GM13977 (cell line): ENCODE measurements at places on chromosomes 6 and 20.

DNA sequence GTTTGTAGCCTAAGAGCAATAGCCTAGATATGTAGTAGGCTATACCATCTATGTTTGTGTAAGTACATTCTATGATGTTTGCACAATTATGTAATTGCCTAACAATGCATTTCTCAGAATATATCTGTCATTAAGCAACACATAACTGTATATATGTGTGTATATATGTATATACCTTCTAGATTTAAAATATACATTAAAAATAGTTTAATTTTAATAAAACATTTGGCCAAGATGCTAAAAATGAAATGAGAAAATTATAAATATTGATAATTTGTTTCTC lies 20.6 kb downstream of the SESN1 start:
- DNase-seq: no peak

- DNase-seq: no peak
Measured at GRCh38 chr6:50096296-50096695, 46.6 kb upstream of the DEFB112 start.

GRCh38 chr20:38402816-38403215 lies 32.3 kb downstream of the SNHG17 start:
- no peak for DNase-seq

GRCh38 chr6:111119571-111120329 lies 32.4 kb downstream of the SLC16A10 start:
- DNase-seq: no peak

DNA sequence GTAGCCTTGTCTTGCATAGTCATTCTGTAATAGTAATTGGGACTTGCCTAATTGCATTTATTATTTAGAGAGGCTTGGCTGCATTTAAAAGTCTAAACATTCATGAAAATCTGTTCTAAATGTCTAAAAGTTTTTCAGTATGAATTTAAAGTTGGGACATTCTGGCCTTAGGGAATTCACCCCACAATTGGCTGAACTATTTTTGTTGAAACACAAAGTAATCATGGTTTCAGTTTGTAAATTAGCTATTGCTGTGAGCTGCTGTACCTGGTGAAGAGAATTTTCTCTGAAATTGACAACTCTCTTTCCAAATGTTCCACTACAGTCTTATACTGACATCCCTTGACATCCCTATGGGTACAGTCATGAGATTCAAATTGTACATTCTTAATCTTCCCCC lies 253.0 kb downstream of the FARS2 start:
- peak; percentile 50 for DNase-seq

GRCh38 chr20:19750907-19751636 lies 7.0 kb upstream of the RIN2 start:
- peak; percentile 24 for DNase-seq

DNA sequence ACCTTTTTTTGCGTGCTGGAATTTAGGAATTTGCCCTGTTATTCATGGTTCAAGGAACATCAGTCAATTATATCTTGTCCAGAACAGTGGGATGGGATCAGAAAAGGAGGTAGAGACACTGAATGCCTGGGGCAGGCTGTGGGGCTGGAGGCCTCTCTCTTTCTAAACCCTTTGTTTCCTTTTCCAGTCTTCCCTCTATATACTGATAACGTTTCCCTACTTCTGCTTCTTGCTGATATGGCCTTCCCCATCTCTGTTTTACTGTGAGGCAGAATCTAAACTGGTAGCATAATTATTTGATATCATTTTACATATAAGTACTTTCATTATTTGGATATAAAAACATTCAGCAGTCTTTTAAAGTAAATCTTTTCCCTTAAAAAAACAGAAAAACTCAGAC lies 67.5 kb downstream of the DNAH8 start:
- no peak for DNase-seq

DNA sequence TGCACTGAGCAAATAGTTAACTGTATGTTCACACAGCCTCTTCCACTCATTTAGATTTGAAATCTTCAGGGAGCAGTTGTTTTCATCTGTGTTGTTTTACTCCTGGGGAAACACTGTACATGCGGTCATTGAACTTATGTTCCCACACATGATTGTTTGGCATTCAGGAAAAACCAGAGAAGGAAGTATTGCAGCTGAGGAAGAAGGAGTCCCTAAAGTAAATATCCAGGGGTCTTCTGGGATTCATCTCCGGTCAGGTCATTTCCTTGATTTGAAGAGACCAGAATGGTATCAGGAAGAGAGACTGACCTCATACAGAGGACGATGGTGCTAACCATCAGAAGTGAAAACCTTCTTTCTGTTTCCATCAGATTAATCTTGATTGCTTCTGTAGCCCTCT lies 52.5 kb downstream of the DCBLD1 start:
- no peak for DNase-seq

DNA sequence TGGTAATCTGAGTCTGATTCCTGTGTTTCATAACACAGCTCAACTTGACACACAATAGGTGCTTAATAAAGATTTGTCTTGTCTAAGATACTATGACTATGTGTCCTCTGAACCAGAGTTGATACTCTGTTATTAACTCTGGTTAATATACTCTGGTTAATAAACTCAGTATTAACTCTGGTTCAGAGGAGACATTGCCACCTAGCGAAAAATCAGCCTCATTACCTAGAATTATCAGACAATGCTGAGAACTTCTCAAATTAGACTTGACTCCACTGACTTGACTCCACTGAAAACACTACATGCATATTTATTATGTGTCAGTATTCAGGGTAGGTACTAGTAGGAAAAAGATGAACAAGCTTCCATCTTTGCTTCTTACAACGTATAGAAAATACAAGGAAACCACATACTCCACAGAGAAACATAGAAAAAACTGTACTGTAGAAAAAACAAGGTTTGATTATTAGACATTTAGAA lies 73.9 kb downstream of the AHI1 start:
- peak; percentile 34 for DNase-seq

DNA sequence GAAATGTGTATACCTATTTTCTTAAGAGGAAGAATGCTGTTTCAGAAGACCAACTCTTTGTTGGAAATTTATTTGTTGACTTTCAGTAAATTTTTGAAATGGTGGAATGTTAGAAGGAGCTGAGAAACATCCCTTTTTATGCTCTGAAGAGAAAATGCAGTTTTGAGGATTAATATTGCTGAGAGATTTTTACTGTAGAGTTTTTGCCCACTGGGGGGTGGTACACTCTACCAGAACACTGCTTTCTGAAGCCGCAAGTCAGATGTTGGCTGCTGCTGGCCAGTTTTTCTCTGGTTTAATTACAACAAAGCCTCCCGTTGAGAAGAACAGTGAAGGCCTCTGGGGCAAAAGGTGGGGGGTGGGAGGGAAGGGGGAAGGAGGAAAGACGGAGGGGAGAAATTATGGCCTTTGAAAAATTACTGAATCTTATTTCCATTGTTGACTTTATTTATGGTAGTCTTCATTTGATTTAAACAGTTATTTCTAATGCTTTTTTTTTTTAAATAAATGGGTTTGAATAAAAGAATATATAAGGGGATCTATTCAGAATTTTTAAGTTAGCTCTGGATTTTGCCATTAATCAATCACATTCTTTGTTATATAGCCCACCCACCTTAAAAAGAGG lies 3.0 kb downstream of the FLRT3 start:
- DNase-seq: no peak

DNA sequence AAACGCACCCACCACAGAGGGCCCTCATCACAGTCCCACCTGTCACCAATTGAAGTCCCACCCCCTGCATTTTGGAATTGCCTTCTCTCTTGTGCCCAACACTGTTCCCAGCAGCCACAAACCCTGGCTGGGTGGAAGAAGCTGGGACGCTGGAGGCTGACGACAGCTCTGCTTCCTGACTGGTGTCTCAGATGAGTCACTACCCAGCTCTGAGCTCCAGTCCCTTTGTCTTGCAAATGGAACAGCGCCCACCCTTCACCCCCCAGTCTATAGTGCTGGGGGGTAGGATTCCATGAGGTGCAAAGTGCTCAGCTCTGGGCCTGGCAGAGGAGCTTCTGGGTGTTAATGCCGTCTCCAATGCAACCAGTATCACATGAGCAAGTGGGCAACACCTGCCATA lies 85.3 kb downstream of the DLGAP4 start:
- no peak for DNase-seq

GRCh38 chr6:21489826-21490225 lies 103.7 kb upstream of the SOX4 start:
- no peak for DNase-seq

DNA sequence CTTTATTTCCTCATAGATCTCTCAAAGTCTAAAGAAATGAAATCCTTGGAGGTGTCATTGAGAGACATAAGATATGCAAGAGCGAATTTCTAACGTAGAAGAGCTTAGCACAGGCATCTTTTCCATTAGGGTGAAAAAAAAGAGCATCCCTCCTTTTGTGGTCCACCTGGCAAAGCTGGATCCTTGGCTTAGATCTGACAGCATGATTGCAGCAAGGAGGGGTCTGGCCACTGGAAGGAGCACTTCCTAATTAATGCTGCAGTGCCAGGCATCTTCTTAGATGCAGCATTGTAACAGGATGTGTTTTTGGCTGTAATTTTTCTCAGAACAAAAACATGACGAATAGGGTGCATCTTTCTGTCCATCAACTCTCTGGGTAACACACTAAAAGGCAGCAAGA lies 60.1 kb upstream of the TFAP2D start:
- DNase-seq: no peak

DNA sequence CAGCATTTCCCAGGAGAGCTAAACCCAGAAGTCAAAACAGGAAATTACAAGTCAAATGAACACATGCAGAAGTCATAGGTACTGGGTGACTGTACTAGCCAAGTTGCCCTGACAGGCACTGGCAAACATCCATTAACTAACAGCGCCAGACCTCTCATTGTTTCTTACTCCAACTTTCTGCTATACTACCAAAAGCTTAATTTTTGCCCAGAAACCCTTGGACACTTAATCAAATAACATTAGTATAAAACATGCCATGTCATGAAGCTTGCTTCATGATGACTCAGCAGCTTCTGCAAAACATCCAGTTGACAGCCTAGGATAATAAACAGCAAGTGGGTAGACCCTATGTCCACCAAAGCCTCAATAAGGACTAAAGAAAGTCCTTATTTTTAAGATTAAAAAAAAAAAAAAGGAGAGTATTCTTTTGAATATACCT lies 3.5 kb downstream of the NUP153 start:
- DNase-seq: no peak

DNA sequence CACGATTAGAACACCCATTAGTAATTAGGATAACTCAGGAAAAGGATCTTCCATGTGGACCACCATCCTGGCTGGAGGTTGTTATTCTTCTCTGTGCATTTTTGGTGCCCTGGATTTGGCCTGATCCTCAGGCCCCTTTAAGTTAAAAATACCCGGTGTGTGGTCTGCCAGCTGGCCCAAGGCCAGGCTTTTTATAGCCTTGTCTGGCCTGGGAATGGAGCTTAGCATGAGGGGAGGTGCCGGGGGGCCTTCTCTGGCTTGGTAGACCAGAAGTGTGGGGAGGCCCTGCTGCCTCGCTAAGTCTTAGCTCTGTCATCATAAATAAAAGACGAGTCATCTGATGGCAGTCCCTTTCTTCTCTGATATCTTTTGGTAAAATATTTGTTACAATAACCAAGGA lies 71.4 kb downstream of the ARID1B start:
- DNase-seq: no peak

DNA sequence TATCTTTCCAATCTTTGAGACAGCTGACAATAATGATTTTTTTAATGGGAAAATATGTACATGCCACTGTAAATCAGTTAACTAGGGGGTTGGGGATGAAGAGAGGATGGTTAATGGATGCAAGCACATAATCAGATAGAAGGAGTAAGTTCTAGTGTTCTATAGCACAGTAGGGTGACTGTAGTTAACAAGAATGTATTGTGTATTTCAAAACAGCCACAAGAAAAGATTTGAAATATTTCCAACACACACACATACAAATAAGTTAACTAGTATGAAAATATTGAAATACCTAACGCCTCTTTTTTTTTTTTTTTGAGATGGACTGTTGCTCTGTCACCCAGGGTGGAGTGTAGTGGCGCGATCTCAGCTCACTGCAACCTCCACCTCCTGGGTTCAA lies 153.4 kb upstream of the SALL4 start:
- no peak for DNase-seq

GRCh38 chr20:44576297-44576696 lies 6.1 kb upstream of the PKIG start:
- peak; percentile 45 for DNase-seq

DNA sequence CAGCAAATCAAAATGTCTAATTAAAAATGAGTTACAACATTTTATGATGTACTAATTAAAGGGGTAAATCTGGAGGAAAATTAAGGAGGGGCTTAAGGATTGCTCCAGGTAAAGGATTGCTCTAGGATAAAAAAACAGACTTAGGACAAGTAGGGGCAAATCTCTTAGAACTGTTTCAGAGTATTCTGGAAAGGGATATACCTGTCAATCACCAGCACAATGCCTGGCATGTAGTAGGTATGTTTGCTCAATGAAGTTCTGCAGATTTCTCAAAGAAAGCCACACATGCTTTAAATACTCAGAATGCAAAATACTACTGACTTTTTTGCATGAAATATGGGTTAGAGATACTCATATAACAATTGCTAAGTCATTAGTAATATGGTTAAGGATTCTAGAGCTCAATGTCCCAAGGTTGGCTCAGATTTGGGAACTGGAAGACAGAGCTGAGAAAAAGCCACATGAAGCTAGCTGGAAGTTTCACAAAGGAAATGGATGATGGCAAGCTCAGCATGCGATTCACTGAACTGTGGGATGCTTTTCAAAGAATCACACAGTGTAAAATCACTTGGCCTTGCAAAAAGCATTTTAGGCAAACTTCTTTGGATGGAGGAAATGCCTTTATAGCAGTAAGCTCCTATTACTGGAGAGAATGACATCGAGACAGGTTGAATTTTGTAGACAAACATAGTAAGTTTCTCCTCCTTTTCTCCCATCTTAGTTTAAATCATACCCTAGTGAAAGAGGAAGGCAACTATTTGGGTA lies 72.8 kb downstream of the MAP3K5 start:
- peak; percentile 8 for DNase-seq

DNA sequence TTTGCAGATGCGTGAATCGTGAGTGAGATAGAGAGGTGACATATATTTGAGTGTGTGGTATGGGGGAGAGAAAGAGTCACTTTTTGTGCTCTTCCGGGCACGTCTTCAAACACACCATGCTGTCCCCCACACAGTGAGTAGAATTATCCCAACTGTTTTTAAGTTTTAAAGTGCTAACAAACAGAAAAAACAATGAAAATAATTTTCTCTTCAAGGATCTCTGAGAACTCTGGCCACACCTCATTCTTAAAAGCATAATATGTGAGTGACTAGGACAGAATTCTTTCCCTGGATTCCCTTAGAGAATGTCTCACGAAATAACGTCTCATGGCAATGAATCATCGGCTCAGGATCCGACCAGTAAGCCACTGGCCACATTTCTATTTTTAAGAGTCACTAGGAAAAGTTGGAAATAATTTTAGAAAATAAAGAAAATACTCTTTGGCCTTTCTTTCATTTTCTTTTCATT lies 235.7 kb upstream of the ZNF217 start:
- DNase-seq: no peak

GRCh38 chr6:18507018-18507415 lies 119.9 kb downstream of the RNF144B start:
- DNase-seq: no peak

DNA sequence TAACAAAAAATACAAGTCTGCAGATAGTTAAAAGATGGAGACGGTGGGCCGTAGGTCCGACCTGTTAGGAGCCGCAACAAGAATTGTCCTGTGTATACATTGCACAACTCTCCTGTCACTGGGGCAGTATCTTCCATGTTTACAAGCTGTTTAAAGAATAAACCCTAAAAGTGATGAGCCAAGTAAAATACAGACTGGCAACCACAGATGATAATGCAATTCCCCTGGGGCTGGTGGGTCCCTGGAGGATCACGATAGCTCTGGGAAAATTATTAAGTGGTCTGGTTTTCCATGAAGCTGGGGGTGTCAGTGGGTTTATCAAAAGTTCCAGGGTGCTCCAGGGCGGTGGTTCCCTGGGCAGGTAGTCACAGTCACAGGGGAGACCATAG lies 8.1 kb upstream of the FAM50B start:
- no peak for DNase-seq

- peak; percentile 28 for DNase-seq
Measured at GRCh38 chr20:43789593-43789992, 62.8 kb upstream of the GTSF1L start.
